GF-D8 (cell line): ENCODE measurements at places on chromosomes 7 and 10.

- no peak for DNase-seq
Observed at GRCh38 chr7:140225562-140226249, 48.9 kb upstream of the KDM7A start.

DNA sequence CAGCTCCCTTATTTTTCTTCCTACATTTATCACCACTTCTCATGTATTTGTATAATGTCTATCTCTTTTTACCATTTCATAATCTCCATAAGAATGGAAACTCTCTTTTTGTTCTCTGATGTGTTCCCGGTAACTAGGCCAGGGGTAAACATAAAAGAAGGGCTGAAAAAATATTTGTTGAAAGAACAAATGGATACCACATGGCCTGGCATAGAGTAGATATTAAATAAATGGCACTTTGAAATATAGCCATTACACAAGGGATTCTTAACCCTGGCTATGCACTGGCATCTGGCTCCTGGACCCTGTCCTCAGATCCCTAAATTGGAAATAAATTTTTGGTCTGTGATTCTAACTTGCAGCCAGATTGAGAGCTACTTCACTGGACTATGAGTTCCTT lies 30.4 kb downstream of the ELAPOR2 start:
- DNase-seq, result no peak

GRCh38 chr10:70274643-70275042 lies 9.2 kb downstream of the NPFFR1 start:
- DNase-seq, result no peak

DNA sequence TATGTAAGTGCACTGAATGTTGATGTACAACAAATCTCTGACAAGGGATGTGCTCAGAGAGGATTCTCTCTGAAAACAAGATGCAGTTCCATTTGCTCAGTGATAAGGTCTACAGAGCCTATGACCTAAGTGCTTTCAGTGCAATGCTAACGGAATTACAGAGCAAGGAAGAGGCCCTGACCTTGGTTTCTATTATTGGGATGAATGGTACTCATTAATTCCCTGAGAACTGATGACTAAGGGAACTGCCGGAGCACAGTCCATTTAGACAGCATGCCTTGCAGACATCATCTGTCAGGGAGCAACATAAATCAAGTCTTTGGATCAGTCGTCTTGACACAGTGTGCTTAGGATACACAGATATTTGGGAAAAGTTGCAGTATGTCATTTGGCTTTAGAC lies 340.8 kb downstream of the PHTF2 start:
- no peak for DNase-seq

DNA sequence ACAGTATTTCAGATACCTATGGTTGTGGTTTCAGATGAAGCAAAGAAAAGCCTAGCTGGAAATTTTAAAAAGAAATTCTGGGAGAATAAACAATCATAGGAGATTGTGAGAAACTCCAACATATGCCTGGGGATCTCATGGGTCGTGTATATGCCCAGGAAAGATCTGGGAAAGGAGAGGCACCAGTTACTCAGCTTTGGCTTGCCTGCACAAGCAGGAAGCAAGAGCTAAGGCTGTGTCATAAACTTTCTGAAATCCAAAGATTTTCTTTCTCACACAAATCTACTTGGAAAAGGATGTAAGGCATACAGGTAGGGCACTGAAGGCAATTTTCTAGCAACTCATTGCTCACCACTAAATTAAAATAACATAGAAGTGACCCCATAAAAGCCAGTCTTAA lies 373.6 kb downstream of the CDC14C start:
- no peak for DNase-seq
